ENCODE measurements at places on chromosomes 4 and X. TPM values are rescaled to one million over a fixed set of nuclear protein-coding genes. Genes with fewer than 3 reads are reported as not detected.

ACOT9 gene
- 42.0 TPM for total RNA-seq

BOD1L1 gene
- 37.5 TPM for total RNA-seq

EXOC1L gene
- total RNA-seq = not detected

TMEM154 gene
- 12.7 TPM for total RNA-seq

PHEX gene
- total RNA-seq = 0.93 TPM

FGF2 gene
- 11.1 TPM for total RNA-seq

TMEM271 gene
- total RNA-seq = not detected

DNA sequence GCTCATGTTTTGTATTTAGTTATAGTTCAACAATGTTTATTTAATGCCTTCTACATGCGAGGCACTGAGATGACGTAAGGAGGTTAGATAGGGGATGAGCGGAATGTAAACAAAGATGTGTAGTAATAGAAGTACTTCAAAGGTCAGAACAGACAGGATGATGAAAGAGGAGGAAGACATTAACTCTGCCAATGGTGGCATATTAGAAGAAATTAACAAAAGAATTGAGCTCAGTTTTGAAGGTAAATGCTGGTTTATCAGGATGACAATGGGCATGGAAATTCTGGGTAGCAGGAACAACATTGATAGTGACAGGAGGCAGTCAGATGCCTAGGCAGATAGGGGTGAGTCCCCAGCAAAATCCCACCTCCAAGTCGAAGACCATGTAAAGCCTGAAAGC lies 62.3 kb upstream of the PGRMC2 start:
- no peak for DNase-seq
- H3K4me3 ChIP-seq = no peak overlapping the region
- no peak overlapping the region for H3K27ac ChIP-seq
- H3K4me1 ChIP-seq = peaks cover 7% of the 10 kb centered on the region

DNA sequence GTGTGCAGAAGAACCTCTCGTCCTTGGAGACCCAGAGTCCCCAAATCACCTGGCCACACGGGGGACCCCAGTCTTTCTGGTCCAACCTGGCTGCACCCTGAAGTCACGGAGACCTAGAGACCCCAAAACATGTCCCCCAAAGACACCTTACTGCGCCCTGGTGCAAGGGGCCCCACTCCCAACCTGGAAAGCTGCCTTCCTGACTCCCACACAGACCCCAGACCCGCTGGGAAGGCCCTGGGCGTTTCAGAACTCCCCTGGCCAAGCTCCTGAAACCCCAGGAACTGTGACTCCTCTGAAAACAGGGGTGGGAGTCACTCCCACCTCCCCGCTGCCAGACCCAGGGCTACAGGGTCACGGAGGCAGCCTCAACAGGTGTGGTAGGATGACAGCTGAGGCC lies 12.7 kb upstream of the SHOX start:
- peaks cover 52% of the 10 kb centered on the region for H3K27me3 ChIP-seq
- no peaks in the 10 kb centered on the region for H3K4me1 ChIP-seq
- no peaks in the 10 kb centered on the region for H3K36me3 ChIP-seq
- no peak for DNase-seq
- no peak overlapping the region for H3K4me3 ChIP-seq

DNA sequence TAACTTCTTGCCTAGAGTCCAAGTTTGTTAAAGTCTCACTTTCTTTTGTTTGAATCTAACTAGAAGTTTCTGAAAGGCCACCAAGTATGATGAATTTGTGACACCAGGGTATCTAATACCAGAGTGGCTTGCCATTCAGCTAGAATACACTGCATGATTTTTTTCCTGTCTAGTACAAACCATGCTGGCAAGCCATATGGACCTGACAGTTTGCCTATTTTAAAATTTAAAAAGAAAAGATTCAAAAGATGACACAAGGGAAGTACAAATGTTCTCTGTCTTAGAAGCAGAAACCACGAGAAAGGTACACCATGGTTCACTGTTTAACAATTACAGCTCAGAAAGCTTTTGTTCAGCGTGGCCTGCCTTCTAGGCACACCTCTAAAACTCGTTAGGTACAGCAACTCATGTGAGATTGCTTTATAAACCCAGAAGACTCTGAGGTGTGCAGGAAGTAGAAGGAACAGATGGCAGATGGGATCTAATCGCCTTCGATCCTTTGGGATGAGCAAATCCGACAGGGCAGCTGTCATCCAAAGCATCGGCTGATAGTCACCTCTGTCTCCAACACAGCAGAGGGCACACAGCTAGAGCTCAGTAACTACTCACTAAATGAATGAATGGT lies 35.4 kb upstream of the CENPU start:
- no peak overlapping the region for H3K27ac ChIP-seq
- no peak overlapping the region for H3K4me3 ChIP-seq
- no peaks in the 10 kb centered on the region for H3K27me3 ChIP-seq
- DNase-seq = no peak

DNA sequence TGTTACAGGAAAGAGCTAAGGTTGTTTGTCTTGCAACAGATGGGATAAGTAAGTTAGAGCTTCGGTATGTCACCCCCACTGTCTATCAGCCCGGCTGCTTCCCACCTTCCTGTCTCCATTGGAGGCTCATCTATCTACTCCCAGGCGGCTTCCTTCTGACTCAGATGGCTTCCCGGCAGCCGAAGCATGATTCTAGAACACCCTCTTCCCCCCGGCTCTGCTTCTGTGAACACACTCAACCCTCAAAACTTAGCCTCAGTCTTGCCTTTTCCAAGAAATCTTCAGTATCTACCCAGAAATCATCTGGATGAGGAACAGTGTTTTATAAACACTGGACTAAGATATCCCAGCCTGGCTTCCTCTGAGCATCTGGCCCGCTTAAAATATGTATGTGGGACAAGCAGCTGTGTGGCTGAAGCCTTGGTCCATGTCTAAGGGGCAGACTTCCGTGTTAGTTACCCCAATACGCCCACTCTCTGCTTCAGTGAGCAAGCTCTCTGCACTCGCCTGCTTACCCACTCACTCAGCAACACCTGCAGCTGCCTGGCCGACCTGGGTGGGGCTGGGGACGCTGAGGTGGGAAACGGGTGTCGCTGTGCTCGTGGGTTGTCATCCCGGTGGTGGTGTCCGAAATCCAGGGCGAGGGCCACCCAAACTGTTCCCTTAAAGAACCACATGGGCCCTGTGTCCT lies 12.0 kb upstream of the SLC2A9 start:
- H3K36me3 ChIP-seq = no peaks in the 10 kb centered on the region
- H3K4me3 ChIP-seq = no peak overlapping the region
- peak overlapping the region; percentile 65 for H3K27ac ChIP-seq
- no peaks in the 10 kb centered on the region for H3K27me3 ChIP-seq

DNA sequence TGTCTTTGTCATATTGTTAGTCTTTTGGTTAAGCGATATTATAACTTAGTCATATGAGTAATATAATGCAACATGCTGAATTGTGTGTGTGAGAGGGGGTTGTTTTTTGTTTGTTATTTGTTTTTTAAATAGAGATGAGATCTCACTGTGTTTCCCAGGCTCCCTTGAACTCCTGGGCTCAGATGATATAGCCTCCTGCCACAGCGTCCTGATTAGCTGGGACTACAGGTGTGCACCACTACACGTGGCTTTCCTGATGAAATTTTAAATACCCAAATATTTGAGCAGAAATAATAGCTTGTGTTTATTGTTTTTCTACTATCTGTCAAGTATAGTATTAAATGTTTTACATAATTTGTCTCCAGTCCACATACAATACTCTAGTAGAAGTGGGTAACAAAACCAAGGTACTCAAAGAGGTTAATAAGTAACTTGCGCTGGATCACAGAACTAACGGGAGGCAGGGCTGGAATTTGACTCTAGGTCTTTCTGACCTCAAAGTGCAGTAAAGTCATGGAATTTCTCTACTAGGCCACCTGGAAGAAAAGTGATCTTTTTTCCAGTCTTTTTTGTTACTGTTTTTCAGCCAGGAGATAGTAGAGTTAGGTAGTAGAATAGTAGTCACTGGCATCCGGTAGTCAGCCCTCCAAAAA lies 47.8 kb downstream of the CLCN3 start:
- peaks cover 9% of the 10 kb centered on the region for H3K4me1 ChIP-seq
- H3K27ac ChIP-seq = no peak overlapping the region
- no peaks in the 10 kb centered on the region for H3K36me3 ChIP-seq

- no peaks in the 10 kb centered on the region for H3K27me3 ChIP-seq
- no peak overlapping the region for H3K27ac ChIP-seq
- H3K4me3 ChIP-seq = no peak overlapping the region
- DNase-seq = no peak
- H3K4me1 ChIP-seq = no peaks in the 10 kb centered on the region
- H3K36me3 ChIP-seq = no peaks in the 10 kb centered on the region
Observed at GRCh38 chrX:139126493-139126892, 404.0 kb upstream of the F9 start.

DNA sequence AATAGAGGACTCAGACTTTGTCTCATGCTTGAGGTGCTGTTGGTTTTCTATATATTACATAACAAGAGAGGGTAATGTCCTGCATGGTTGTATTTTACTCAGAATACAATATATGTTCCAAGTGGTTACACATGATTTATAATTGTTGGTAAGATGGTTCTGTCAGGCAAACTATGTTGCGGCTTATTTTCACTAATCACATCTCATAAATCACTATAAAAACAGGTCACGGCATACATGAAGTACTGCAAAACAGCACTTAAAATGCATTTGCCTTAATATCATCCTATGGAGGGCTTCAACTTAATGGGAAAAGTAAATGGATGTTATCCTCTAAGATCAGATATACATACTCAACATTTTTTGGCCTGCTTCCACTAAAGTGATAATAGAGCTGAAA lies 246.0 kb upstream of the ARSJ start:
- H3K27ac ChIP-seq = no peak overlapping the region
- no peak for DNase-seq
- H3K36me3 ChIP-seq = no peaks in the 10 kb centered on the region
- no peak overlapping the region for H3K4me3 ChIP-seq
- no peaks in the 10 kb centered on the region for H3K27me3 ChIP-seq
- no peaks in the 10 kb centered on the region for H3K4me1 ChIP-seq

- no peaks in the 10 kb centered on the region for H3K27me3 ChIP-seq
- DNase-seq = no peak
- no peaks in the 10 kb centered on the region for H3K4me1 ChIP-seq
- no peak overlapping the region for H3K27ac ChIP-seq
- H3K4me3 ChIP-seq = no peak overlapping the region
Observed at GRCh38 chr4:17358241-17358640, 153.6 kb downstream of the QDPR start.

GRCh38 chr4:108751321-108751720 lies 11.5 kb downstream of the ETNPPL start:
- H3K27me3 ChIP-seq = no peaks in the 10 kb centered on the region
- H3K27ac ChIP-seq = no peak overlapping the region
- H3K4me3 ChIP-seq = no peak overlapping the region
- no peak for DNase-seq

GRCh38 chr4:111854494-111855087 lies 290.7 kb upstream of the FAM241A start:
- H3K27ac ChIP-seq = no peak overlapping the region
- no peak for DNase-seq
- no peaks in the 10 kb centered on the region for H3K36me3 ChIP-seq
- no peaks in the 10 kb centered on the region for H3K4me1 ChIP-seq
- no peaks in the 10 kb centered on the region for H3K27me3 ChIP-seq
- H3K4me3 ChIP-seq = no peak overlapping the region

DNA sequence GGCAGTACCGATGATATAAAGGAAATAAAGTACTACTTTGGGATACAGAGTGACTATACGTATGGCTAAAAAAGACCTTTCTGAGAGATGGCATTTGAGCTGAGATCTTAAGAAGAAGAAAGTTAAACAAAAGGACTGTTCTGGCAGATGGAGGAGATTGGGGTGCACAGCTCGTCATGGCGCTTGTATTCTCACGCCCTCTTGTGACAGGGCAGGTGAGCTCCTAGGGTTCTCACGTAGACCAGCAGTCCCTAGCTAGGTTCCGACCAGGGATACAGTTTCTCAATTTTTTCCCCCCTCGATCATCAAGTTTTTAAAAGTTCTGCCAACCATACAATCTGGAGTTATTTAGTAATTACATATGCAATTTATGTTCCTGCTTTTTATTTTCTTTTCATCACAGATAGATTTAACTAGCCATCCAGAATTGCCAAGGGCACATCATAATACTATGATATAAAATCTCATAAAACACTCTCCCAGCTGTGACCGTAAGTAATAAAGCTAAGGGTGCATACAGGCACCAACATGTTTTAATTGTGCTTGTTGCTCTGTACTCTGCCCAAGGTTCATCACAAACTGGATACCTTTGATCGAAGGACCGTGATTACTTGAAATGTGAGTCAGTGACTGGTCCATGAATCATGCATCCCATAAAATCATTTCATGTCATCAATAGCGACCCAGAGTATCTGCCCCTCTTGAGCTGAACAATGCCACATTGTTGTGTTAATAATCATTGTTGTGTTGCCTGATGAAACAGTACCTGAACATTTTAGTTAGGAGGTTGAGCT lies 69.4 kb upstream of the ZNF518B start:
- H3K27ac ChIP-seq = no peak overlapping the region
- H3K27me3 ChIP-seq = no peaks in the 10 kb centered on the region
- H3K4me1 ChIP-seq = no peaks in the 10 kb centered on the region
- no peak for DNase-seq
- H3K36me3 ChIP-seq = no peaks in the 10 kb centered on the region

- no peaks in the 10 kb centered on the region for H3K4me1 ChIP-seq
- DNase-seq = no peak
- no peaks in the 10 kb centered on the region for H3K27me3 ChIP-seq
- H3K4me3 ChIP-seq = no peak overlapping the region
- H3K27ac ChIP-seq = no peak overlapping the region
- no peaks in the 10 kb centered on the region for H3K36me3 ChIP-seq
Observed at GRCh38 chrX:7689791-7690412, 153.1 kb upstream of the VCX start.

GRCh38 chrX:136221851-136222513 lies 29.2 kb downstream of the MAP7D3 start:
- H3K27me3 ChIP-seq = no peaks in the 10 kb centered on the region
- H3K4me3 ChIP-seq = no peak overlapping the region
- peaks cover 20% of the 10 kb centered on the region for H3K36me3 ChIP-seq
- DNase-seq = no peak
- H3K4me1 ChIP-seq = no peaks in the 10 kb centered on the region

DNA sequence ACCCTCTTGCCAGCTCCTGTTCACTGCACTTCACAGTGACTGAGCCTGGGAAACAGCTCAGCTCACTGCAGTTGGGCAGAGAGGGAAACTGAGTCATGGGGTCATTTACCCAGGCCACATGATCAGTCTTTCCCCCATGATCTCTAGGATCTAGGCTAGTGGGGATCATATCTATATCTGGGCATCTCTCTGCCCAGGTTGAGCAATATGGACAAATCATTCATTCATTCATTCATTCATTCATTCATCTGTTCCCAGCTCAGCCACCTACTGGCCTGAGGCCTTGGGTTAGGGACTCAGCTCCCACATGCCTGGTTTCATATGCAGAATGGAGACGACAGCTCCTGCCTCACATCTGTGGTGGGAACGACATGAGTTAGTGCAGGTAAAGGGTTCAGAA lies 45.3 kb upstream of the HMX1 start:
- H3K27me3 ChIP-seq = peaks cover 9% of the 10 kb centered on the region
- no peaks in the 10 kb centered on the region for H3K36me3 ChIP-seq
- DNase-seq = no peak
- no peaks in the 10 kb centered on the region for H3K4me1 ChIP-seq
